ENCODE measurements at places on chromosomes 6 and 20.

GRCh38 chr20:22966787-22967464 lies 68.2 kb upstream of the SSTR4 start:
- no peak for DNase-seq

DNA sequence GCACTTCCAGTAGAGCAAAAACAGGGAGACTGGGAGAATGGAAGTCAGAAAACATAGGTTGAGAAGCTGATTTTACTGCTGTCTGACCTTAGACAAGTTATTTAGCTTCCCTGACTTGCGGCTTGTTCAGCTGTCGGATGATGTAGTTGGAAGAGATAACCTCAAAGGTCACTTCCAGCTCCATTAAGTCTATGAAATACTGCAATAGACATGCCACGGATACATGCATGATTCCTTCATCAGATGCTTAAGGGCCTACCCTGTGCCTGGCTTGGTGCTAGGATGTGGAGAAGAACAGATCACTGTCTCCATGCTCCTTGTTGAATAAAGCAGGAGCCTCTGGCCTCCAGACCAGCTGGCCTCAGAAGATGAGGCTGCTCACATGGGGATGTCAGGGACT lies 43.7 kb downstream of the FYN start:
- peak; percentile 56 for DNase-seq

DNA sequence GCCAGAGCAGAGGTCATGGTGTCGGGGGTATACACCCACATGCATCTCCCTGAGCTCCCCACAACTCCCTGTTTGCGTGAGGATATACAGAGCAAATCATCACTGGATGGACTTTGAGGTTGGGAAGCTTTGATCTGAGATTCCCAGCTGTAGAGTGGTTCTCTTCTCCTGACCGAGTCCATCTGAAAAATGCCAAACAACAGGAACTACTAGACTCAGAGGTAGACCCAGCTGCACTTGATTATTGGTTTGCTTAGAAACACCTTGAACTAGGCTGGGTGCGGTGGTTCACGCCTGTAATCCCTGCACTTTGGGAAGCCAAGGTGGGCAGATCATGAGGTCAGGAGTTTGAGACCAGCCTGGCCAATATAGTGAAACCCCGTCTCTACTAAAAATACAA lies 125.0 kb downstream of the UNC5CL start:
- no peak for DNase-seq

GRCh38 chr6:124868481-124868880 lies 93.8 kb upstream of the RNF217 start:
- no peak for DNase-seq

DNA sequence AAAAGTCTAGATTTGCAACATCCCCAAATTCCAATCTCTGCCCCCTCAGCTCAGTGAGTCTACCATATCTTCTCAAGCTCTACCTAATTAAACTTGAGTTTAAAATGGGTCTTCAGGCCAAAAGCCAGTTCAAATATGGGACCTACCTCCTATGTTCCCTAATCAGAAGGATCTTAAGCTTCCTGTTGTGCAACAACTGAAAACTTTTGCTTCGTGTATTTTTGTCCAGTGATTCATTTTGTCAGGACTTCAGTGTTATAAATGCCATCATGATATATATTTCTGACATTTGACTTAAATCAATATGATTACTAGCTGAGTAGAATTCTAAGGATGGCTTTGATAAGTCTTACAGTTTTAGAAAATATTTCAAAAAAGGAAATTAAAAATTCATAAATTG lies 622.6 kb upstream of the PTCHD4 start:
- no peak for DNase-seq

DNA sequence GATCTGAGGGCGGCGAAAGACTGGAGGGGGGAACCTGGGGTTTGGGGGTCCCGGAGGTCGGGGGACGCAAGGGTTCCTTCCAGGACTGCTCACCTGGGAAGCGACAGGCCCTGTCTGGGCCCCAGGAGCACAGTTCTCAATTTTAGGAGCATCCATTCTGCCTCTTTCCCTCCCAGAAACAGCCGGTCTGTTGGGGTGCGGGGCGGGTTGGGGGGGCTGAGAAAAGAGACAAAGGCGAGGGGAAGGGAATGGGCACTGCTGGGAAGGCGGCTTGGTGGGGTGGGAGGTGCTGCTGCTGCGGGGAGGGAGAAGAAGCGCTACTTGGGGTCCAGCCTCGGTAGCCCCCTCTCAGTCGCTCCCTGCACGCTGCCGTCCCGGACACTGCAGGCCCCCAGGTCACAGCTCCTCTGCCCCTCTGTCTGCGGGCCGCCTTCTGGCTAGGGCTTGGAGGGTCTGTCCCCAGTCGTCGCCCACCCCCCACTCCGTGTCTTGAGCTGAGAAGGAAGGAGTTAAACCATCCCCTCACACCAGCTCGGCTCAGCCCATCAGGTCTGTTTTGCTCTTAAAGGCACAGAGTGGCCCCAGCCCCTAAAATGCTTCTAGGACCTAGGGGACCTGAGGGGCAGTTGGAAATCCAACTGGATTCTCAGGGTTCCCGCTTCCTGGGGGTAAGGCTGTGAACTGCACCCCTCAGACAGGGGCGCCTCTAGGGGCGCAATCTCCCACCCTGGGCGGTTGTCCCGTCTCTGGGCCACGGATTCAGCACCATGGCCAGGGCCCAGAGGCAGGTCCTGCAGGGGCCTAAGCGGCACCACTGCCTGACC lies 690 bp downstream of the GDAP1L1 start:
- DNase-seq = peak; percentile 61

GRCh38 chr20:60867589-60867988 lies 384.5 kb upstream of the CDH4 start:
- DNase-seq = no peak

- DNase-seq = no peak
Observed at GRCh38 chr6:144710207-144710606, 425.1 kb downstream of the UTRN start.

- DNase-seq = peak; percentile 43
Observed at GRCh38 chr6:77740380-77740779, 87.5 kb downstream of the MEI4 start.

GRCh38 chr20:2814587-2815051 lies at the start of gene C20orf141:
Gene C20orf141, plus strand, starts transcription at chr20:2814987. Its CDS starts 198 bp downstream, at chr20:2815185.
- peak; percentile 54 for DNase-seq

DNA sequence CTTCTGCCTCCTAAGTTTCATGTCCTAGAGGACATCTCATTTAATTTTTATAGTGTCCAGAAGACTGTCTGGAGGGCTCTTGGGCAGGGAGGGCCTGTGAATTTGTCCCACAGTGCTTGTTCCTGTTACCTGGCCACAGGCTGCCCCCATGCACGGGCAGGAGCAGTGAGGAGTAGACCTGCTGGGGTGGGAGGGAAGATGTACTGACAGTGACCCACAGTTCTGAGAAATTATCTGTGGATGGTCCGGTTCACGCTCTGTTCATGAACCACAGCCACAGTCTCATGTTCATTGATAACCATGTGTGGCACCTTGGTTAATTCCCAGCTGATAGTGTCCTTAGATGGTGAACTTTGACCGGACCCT lies 18.8 kb upstream of the ZNF831 start:
- DNase-seq = no peak

DNA sequence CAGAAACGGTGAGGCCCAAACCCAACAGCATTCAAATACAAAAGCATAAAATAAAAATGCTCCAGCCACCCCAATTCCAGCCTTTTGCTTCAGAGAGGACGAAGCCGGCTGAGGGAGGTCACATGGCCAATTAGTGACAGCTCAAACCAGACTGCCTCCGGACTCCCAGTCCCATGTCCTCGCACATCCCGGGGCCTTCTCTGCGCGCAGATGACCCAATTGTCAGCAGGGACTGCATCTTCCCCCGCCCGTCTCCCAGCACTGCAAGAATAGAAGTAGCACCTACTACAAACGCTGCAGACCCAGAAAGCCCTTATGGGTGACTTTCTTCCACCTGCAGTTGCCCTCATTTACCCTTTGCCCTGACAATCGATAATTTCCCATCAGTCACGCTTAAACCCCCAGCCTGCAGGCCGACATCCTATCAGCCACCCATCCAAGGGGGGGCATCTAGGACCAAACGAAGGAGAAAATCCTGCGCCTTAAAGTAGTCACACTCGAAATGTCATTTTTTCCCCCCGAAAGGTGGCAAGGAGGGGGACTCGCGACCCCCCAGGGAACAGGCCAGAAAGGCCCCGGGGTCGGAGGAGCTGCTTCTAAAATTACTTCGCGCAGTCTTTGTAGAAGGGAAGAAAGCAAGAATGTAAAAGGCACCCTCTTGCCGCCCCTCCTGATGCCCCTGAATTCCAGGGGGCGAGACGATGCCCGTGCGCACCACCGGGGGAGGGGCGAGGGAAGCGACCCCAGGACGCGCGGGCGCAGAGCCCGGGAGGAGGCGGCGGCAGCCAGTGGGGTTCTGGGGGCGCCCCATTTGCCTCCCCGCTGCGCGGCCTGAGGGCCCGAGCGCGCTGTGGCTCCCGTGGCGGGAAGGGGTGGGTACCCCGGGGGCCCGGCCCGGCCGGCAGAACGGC lies 792 bp downstream of the SLC23A2 start:
- peak; percentile 53 for DNase-seq

DNA sequence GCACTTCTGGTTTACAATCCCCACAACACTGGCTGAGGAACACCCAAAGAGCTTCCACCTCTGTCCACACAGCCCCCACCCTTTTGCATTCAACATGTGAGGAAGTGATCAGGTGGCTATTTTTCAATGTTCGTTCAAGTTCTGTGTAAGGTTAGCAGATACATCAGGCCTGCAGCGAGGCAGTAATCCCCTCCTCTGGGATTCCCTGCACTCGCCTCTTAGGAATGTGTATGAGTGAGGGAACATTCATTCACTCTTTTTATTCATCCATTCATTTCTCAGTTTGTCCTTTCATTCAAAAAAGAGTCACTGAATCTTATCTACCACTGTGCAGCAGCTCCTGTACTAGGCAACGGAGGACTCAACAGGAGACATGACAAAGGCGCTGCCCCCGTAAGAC lies 236.4 kb upstream of the PRDM1 start:
- no peak for DNase-seq

Measured in SK-N-DZ (cell line).